ENCODE measurements at places on chromosomes 5 and 9.

GRCh38 chr9:34987160-34987901 is 2.2 kb upstream of the DNAJB5 start:
- no peak for DNase-seq

DNA sequence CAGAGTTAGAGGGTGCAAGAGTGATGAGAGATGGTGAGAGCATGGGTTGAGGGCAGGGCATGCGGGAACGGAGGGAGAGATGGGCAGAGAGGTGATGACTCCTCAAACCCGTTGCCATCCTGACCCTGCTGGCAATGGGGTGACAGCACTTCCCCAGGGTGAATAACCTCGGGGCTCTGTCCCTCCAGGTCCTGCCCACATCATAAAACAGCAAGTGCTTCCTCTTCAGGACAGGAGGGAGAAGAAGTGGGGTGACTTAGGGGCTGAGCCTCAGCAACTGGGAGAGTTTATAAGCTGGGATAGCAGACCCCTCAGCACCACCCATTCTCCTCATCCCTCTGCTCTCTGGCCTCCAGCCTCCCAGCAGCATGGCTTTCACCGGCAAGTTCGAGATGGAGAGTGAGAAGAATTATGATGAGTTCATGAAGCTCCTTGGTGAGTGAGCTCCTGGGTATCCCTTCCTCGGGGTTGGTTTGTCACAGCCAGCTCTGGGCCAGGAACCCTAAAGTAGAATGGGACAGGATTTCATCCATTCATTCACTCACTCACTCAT is at the start of gene FABP6:
Gene FABP6 (plus strand): TSS at position 317 of the 553 bp plus-strand sequence. CDS start 52 bp downstream, at position 369.
- no peak for DNase-seq

DNA sequence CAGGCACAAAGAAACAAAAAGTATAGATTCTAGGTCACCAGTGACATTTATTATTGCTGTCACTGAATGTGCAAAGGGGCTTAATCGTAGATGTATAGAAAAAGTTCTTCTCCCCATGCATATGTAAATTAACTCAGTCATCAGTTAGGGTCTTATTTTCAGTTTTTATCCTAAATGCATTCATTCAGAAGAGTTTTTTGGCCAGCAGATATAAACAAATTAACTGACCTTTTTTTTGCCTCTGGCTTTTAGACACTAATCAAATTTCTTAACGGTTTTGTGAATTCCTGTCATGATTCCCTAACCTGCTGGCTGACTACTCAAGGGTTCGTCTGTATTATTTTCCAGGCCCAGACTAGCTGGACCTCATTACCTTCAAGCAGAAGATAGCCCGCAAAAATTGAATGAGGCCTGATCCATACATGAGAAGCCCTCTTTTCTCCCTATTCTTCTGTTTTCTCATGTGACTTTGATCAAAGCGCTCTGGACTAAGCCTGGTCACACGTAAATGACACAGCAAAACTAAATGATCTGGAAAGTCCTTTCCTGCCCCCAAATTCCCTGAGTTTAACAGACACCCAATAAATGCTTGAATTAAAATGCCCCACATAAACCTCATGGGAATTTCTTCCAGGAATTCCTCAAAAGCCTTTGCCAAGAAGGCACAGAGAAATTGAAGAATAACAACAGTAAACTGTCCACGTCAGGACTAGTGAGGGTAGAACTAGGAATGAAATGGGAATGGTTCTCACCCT is 83.7 kb downstream of the MYO10 start:
- no peak for DNase-seq

GRCh38 chr5:15790446-15791018 is 290.6 kb downstream of the FBXL7 start:
- peak; percentile 44 for DNase-seq

DNA sequence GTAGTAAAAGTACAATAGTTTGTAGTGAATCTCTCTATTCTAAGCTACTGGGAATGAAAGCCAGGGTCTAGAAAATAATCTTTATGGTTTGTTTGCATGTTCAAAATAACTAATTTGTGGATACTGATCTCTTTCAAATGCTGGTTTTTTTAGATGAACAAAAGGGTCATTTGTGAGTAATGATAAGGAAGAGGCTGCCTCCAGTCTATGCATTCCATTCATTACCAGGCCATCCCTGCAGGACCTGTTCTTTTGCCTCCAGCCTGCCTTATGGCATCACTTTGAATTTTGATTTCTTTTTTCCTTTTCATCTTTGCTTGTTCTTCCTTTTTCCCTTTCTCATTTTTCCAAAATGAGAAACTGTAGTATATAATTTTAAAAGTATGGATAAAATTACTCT is 312.3 kb downstream of the CWC27 start:
- no peak for DNase-seq

GRCh38 chr9:113526231-113526746 is 62.8 kb downstream of the RGS3 start:
- no peak for DNase-seq

GRCh38 chr5:18057725-18058124 is 423.5 kb downstream of the TAF11L14 start:
- no peak for DNase-seq

- DNase-seq, result peak; percentile 37
Observed at GRCh38 chr5:106380736-106381135, 1290.0 kb downstream of the EFNA5 start.

- DNase-seq, result no peak
Observed at GRCh38 chr5:108459769-108460168, 77.9 kb upstream of the FBXL17 start.

- peak; percentile 91 for DNase-seq
Observed at GRCh38 chr5:142746532-142747433, 23.4 kb upstream of the ARHGAP26 start.
